ENCODE measurements at places on chromosomes 12 and 14.
A peak's percentile ranks its signal among the peaks of the same experiment; 100 is the strongest.

DNA sequence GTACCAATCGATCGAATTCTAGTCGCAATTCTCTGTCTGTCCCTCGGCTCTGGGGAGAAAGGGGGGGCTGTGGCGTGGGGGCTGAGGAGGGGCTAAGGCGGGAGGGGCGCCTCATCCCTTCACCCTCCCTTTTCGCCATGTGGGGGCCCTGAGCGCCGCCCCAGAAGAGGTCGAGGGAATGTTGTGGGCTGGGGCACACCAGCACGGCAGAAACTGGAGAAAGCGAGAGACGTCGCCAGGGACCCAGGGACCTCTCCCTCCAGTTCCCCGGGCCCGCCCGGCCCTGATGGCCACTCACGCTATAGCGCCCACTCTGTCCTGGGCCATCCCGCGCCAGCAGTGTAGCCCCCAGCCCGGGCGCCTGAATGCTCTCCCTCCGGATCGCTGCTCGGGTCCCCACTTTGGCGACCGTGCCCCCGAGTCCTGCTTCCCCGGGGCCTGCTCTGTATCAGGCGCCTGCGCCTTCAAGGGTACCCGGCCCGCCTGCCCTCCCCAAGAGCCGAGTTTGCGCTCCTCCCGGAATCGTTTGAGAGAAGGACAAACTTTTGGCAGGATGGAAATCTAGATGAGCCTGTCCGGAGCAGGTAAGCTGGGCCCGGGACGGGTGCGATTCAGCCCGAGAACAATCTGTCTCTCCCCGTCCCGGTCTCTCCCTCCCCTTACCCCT, 62.6 kb downstream of the SMUG1 start:
- DNase-seq, result no peak

- no peak for DNase-seq
These were observed 151.7 kb downstream of the RPAP3 start for GRCh38 chr12:47554046-47554653.

DNA sequence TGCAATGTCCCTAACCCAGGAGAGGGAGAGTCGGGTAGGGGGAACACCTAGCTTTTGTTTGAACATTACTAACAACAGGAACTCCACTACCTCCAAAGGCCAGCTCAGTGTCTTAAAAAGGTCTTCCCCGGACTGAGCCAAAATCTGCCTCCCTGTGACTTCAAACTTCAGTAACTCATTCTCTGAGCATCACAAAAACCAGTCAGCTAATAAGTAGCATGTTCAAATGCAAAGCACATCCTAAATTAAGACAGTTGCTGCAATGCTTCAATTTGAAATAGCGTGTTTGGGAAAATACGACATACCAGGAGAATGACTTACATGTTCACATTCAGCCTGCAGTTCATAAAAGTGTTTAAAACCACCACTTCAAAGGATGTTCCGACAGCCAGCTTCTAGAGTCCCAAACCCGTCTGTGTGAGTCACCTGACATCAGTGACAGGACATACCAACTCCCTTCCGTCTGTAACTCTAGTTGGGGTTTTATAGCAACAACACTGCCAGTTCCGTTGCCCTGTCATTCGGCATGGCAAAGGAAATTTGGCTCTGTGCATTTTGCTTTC, 13.0 kb downstream of the ZFP36L1 start:
- peak; percentile 54 for DNase-seq

- DNase-seq, result no peak
These were observed 762.3 kb downstream of the DIO2 start for GRCh38 chr14:79448960-79449359.

GRCh38 chr14:57383125-57383745, 7.2 kb upstream of the NAA30 start:
- no peak for DNase-seq

- DNase-seq, result no peak
These were observed 9.2 kb downstream of the APOLD1 start for GRCh38 chr12:12794686-12795085.

DNA sequence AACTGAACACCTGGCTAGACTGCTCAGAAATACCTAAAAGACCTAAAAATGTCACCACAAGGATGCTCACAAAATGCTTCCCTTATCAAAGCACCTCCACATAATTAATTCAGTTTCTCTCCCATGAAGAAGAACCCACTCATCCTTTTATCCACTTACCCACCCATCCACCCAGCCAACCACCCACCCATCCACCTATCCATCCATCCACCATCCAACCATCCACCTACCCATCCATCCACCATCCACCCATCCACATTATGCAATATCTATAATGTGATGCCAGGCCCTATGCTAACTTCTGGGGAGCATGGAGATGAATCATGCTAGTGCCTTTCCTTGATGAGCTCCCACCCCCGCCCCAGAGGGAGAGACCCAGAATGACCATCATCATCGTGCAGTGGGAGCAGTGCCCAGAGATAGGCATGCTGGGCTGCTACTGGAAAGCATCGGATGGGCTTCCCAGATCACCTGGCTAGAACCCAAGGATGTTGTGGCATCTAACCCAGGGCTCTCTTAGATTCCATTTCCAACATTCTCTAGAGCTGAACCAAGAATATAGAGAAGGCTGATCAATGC, 166.6 kb downstream of the TTC7B start:
- DNase-seq, result no peak

DNA sequence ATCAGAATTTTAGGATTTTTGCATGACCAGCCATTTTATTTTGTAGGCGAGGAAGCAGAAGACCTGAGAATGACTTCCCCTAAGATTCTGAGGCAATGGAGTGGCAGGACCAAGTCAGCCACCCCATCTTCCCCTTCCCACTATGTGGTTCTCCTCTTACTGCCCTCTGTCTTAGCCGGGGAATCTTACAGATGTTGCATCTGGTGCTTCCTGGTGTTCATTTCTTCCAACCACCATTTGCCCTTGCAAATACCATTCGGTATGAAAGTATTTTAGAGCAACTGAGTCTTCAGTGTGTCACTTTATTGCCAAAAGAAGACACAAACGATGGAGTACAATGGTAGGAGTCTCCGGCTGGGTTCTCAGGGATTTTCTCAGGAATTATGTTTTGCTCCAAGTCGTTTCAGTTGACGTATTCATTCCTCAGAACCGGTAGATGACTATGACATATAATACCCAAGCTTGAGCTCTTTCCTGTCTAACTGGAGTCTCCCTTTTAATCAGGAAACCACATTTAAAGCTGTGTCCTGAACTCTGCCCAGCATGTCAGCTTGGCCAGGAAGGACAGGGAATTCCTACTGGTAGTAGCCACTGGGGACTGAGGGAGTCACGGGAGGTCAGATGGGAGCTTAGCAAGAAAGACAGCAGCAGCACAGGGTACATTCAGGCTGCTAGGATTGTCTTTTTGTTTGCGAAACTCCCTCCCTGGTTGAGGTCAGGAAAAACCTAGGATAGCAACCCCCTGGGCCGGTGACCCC, 87.0 kb downstream of the SAMD4A start:
- peak; percentile 87 for DNase-seq

- no peak for DNase-seq
These were observed 90.4 kb upstream of the TMCC3 start for GRCh38 chr12:94740601-94741362.

DNA sequence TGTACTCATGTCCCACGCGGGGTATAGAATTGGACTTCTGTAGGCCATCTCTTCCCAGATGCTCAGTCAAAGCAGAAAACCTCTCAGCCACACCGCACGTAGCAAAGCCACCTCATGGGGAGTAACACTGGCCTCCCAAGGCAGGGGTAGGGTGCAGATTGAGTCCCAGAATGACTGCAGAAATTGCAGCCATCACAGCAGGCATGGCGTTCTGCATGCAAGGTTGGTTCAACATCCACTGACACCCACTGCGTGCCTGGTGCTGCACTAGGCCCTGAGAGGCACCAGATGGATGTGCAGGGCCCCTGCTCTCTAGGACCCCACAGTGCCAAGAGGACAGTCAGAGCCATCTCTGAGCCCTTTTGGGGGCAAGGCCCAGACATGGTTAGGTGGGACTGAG, 39.9 kb downstream of the RAB35 start:
- DNase-seq, result no peak

DNA sequence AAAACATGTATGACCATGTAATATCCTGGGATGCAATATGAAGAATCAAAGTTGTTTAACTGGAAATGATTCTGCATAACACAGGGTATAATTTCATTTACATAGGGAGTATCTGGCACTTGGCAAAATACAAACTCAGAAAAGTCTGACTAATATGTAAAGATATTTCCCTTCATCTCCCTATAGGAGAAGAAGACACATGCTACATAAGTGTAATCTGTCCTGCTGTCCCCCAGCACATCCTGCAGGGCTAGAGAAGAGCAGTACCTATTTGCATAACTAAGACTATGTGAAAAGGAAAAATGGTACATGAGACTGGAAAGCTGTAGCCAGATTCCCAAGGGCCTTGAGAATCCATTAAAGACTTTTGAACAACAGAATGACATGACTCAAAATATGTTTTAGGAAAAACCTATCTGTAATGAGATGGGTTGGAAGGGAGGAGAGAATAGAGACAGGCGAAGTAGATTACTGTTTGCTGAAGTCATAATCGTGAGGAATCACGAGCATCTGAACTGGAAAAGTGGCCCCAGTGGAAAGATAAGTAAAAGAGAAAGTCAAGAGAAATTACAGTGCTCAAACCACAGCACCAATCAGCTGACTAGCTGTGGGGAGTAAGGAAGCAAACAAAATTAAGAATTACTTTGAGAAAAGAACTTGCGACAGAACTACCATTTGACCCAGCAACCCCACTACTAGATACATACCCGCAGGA, 155.1 kb upstream of the HMGA2 start:
- DNase-seq, result peak; percentile 14

- peak; percentile 55 for DNase-seq
These were observed 392 bp downstream of the SLC15A4 start for GRCh38 chr12:128823216-128823915.

DNA sequence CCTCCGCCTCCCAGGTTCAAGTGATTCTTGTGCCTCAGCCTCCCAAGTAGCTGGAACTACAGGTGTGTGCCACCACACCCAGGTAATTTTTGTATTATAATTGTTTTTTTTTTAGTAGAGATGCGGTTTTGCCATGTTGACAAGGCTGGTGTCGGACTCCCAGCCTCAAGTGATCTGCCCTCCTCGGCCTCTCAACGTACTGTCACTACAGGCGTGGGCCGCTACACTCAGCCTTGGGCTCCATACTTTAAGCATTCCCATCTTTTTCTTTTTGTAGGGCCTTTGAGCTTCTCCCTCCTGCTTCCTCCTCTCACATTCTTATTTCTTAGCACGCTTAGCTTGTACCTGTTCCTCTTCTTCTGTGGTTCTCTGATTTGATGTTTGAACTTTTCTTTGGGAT, 62.8 kb downstream of the SERPINA3 start:
- no peak for DNase-seq

GRCh38 chr14:37384870-37385596, 187.3 kb downstream of the MIPOL1 start:
- no peak for DNase-seq

DNA sequence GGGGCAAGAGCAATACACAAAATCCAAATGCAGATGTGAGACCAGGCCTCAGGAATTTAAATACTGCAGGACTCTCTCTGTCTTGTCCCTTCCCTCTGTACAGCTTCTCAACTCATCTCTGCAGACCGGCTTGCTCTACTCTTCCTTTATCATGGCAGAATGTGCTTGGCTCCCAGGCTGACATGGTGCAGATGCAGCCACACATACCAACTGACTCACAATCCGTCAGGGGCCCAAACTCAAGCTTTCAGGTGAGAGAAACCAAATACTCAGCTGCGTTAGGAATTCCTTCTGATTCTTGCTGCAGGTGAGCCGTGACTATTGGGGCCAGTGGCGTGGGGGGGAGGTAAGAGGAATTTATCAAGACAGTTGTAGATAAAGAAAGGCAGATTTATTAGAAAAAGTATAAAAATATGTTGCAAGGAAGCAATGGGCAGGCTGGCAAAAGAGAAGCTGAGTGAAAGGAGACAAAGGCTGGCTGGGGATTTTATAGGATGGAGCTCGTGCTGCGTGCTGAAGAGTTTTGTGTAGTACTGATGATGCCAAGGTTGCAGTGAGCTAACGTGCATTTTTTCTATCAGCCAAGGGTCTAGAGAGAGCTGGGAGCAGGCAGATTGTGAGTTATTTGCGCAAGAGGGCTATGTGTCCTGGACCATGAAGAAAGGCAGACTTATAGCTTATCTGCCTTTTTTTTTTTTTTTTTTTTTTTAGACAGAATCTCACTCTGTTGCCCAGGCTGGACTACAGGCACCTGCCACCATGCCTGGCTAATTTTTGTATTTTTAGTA, 5.0 kb upstream of the LGALS3 start:
- DNase-seq, result peak; percentile 82

Measured in trophoblast cell (in vitro differentiated cells and primary cell).